ENCODE measurements at places on chromosomes 5 and 9.

- peak; percentile 77 for DNase-seq
These were observed 62.5 kb upstream of the ITGA1 start for GRCh38 chr5:52725065-52725746.

- DNase-seq, result peak; percentile 38
These were observed 3.3 kb downstream of the ENTPD2 start for GRCh38 chr9:137050570-137050969.

- peak; percentile 38 for DNase-seq
These were observed 21.0 kb upstream of the C5orf58 start for GRCh38 chr5:170211575-170212334.

- DNase-seq, result peak; percentile 35
These were observed 607 bp downstream of the SPEF2 start for GRCh38 chr5:35618304-35618636.

DNA sequence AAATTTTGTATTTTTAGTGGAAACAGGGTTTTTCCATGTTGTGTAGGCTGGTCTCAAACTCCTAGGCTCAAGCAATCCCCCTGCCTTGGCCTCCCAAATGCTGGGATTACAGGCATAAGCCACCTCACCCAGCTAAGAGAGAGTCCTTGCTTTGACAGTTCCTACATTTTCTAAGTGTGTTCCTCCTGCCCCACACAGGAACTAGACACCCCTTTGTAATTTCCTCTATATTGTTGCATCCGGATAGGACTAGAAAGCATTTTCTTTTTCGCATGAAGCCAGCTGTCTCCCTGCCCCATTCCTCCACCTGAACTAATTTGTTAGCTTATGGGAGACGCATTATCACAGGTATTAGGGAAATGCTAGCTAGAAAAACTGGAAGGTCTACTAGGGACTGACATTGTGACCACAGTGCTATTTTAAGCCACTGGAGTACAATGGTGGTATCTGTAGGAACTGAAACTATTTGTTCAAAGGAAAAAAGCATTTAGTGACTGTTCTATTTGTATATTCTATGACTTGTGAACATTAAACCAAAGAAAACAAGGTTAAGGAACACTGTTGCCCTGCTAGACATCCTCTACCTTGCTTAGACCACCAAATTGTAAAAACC, 214.1 kb downstream of the SMARCA2 start:
- DNase-seq, result no peak

DNA sequence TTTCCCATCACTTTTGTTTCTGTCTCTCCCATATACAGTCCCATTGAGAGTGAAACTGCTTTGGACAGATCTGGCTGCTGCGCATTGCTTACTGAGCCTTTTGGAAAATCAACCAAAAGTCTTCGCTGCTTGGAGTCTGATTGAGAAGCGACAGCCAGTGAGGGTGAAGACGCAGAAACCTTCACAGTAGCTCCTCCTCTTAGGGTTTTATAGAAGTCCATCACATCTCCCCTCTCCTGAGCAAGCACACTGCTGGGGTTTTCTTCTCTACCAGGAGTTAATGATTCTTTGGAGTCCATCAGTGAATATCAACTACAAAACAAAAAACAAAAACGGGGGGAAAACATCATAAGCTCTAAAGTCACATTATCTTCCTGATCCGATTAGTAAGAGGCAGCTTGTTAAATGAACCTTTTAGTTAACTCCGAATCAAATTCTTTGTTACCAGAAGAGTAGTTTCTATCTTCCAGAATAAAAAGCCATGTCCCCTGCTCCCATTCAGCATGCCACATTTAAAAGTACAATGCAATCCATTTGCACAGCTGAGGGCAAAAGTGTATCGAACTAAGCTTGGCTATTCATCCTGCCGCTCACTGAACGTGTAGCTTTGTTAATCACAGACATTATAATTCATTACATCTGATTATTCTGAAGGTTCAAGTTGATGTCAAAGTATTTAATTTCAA, 2.8 kb downstream of the NR3C1 start:
- DNase-seq, result no peak

DNA sequence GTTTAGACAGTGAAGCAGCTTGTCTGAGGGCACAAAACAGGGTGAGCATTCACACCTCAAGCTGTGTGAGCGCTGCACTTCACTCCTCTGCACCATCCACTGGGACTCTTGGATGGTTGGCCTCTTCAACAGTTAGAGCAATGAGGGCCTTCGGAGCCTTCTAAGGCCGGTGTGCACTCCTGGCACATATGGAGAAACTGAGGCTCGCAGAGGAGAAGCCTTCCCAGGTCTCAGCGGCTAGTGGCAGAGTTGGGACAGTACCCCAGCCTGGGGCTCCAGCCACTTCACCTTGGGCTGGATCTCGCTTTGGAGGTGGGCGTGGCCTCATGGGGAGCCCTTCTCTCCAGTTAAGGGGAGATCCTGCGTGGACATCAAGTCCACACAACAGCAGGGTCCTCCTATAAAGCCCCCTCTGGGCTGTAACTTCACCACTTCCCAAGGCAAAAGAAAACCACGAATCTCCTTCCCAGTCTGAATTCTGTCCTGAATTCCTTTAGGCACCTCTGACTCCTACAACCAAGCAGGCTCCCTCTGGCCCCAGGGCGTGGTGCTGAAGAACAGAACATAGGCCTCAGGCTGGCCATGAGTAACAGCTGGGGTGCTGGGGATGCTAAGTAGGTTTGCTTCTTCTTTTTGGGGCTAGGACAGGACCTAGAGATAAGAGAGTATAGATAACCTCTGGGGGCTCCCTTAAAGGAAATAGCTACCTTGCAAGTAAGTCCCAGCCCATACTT, 30.5 kb upstream of the CSF1R start:
- DNase-seq, result peak; percentile 75

DNA sequence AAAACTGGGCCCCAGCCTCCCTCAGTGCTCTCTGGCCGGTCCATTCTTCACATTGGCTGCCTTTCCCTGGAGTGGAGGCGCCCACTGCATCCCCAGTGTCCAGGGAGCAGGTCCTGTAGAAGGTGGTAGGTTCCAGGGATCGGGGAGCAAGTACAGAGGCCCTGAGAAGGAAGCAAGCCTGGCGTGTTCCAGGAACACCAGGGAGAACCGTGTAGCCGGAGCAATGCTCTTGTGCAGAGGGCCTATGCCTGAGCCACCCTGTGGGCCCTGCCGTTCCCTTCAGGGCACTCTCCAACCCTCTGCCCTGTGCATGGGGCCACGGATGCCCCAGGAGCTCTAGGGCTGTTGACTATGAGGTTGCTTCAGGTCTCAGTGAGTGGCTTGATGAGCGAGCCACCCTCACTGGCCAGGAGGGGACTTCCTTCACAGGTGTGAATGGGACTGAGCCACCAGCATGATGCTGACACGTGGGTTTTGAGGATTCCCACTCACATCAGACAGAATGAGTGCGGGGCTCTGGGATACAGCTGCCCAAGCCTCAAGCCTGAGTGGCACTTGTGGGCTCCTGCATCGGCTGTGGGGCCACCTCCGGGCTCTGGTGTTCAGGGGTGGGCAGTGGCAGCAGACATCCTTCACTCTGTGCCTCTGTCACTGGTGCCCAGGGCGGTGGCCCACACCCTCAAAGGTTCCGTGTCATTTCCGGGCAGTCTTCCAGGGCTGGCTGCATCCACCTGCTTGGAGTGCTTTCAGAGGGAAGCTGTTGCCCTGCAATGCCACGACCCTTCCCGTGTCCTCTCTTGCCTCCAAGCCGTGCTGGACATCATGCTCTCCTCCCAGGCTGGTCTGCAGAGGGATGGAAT, 54.4 kb downstream of the ADAMTS2 start:
- DNase-seq, result no peak

- peak; percentile 92 for DNase-seq
These were observed 42.3 kb downstream of the JADE2 start for GRCh38 chr5:134567641-134568336.

DNA sequence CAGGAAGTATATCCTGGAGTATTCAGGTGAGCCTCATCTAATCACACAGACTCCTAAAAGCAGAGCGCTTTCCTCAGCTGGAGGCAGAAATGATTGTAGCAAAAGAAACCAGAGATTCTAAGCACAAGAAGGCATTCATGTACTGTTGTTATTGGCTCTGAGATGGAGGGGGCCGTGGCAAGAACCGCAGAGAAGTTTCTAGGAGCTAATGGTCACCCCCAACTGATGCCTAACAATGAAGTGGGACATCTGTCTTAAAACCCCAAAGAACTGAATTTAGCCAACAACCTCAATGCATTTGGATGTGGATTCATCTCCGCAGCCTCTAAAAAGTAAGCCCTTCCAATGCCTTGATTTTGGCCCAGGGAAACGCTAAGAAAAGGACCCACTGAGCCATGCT, 76.3 kb downstream of the ADAMTSL1 start:
- no peak for DNase-seq

- no peak for DNase-seq
These were observed 432.3 kb upstream of the EDIL3 start for GRCh38 chr5:84816746-84817547.

GRCh38 chr5:81091199-81091598, 131.0 kb downstream of the RASGRF2 start:
- no peak for DNase-seq

- no peak for DNase-seq
These were observed 6.9 kb downstream of the NEURL1B start for GRCh38 chr5:172648013-172648381.

GRCh38 chr9:135992486-135993408, 31.6 kb upstream of the UBAC1 start:
- peak; percentile 85 for DNase-seq

- no peak for DNase-seq
These were observed 39.7 kb downstream of the ACTL7B start for GRCh38 chr9:108816037-108816436.

DNA sequence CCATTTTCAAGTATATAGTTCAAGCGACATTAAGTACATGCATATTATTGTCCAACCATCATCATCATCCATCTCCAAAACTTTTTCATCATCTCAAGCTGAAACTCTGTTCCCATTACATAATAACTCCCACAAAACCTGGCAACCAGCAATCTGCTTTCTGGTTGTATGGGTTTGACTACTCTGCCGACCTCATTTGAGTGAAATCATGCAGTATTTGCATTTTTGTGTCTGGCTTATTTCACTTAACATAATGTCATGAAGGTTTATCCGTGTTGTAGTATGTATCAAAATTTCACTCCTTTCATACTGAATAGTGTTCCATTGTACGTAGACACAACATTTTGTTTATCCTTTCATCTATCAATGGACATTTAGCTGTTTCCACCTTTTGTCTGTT, 74.8 kb downstream of the SGCD start:
- no peak for DNase-seq

DNA sequence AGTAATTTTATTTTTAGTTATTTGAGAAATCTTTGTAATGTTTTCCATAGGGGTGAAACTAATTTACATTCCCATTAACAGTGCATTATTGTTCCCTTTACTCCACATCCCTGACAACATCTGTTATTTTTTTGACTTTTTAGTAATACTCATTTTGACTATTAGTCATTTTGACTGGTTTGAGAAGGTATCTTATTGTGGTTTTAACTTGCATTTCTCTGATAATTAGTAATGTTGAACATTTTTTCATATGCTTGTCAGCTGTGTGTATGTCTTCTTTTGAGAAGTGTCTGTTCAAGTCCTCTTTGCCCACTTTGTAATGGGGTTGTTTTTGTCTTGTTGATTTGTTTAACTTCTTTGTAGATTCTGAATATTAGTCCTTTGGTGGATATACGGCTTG, 27.5 kb downstream of the CCDC152 start:
- peak; percentile 0 for DNase-seq

DNA sequence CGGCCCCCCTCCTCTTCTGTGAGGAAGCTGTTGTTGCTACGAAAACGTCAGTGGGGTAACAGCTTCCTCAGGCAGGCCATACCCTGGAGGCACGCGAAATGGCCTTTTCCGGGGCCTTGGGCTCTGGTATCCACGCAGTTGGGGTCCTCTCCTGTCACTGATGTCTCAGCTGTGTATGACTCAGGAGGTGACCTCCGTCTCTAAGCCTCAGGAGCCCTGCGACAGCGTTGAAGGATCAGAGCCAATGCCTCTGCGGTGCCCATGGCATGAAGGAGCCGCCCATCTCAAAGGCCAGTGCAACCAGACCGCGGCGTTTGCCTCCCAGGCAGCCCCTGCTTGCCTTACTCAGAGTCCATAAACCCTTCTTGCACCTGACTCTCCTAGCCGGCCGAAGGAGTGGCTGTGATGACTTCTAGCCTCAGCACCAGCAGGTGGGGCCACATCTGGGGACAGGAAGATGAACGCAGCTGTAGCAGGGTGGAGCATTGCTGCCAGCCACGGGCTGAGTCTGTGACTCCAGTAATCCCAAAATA, 1.0 kb upstream of the MXD3 start:
- DNase-seq, result peak; percentile 53

- no peak for DNase-seq
These were observed 31.4 kb downstream of the FANCC start for GRCh38 chr9:95286151-95286550.

DNA sequence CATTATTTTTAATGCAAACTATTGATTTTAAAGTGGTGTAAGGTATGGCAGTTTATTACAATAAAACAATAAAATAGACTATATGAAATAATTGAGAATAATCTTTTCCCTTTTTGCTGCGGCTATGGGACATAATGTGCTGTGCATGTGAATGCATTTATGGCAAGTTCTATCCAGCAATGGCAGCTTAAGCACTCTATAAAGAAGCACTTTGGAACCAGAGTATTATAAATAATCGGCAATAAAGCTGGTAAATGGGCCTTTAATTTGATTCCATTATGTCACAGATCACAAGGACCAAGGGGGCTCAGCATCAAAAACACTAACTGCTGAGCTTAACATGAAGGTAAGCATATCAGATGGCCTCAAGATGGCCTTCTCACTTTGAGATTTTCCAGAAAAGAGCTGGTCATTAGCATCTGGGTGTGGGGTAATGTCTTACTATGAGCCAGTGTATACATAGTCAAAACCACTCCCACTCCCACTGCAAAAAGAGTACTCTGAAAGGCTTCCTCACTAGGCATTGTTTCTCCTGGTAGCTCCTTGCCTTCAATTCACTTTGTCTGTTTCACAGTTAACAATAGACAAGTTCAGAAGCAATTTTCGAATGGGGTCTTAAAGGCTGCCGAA, 97.1 kb upstream of the ASTN2 start:
- DNase-seq, result no peak

- peak; percentile 57 for DNase-seq
These were observed 267.2 kb downstream of the RAB3C start for GRCh38 chr5:58849921-58850667.

DNA sequence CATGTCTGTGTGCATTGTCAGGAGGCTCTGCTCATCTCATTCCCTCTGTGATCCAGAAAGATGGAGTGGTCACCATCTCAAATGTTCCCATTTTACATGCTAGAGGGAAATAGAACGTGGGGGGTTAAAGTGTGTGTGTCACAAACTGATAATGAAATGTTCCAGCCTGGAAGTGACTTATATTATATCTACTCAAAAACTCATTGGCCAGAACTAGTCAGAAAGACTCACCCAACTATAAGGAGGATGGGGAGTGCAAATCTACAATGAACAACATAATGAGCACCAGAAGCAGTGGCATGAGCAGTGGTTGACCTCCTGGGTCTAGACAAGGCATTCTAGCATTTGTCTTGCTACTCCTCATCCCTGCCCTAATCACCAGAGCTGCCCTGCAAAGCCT, 81.0 kb downstream of the HTR4 start:
- no peak for DNase-seq

- no peak for DNase-seq
These were observed at the start of gene CCDC180 for GRCh38 chr9:97307500-97308163. TSS of gene CCDC180 (plus strand) at chr9:97307659. CDS start at chr9:97308064, 405 bp downstream.

- DNase-seq, result no peak
These were observed 61.4 kb downstream of the SERINC5 start for GRCh38 chr5:80194468-80194867.
